ENCODE measurements at places on chromosomes 12 and 14.

DNA sequence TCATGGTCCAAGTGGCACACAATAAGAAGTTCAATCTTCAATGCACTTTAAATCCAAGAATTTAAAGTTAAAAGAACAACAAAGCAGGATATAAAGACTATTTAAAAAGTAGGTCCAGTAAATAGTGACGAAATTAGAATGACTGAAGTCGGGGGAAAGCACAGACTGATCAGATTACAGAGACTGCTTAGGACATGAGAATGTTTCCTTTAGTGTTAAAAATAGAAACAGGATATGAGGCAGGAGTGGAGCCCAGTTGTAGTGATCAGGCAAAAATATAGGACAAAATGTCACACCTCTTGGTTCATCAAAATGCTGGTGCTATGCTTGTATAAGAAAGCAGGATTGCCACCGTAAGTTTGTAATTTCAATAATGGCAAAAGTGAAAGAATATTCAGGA lies 52.2 kb upstream of the CD163 start:
- no peak for DNase-seq

DNA sequence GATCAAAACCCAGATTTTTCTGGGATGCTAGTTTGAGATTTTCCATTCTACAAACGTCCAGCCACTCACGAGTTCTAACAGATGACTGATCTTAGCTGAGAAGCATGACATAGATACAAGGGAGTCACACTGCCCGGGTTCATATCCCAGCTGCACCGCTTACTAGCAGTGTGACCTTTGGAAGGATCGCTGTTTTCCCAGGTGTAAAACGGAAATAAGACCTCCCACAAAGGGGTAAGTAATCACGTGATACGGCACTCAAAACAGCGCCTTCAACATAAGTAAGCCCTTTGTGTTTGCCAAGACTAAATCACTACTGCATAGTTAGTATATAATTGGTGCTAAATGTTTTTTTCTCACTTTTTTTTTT lies 624 bp upstream of the PWP1 start:
- peak; percentile 66 for DNase-seq

GRCh38 chr14:65040666-65041433 lies 54.2 kb downstream of the FNTB start:
- DNase-seq, result no peak

GRCh38 chr12:132886529-132887477 lies 602 bp downstream of the CHFR start:
- peak; percentile 48 for DNase-seq

- DNase-seq, result no peak
These were observed 27.7 kb downstream of the DAD1 start for GRCh38 chr14:22561366-22561660.

- DNase-seq, result no peak
These were observed 191.4 kb downstream of the KITLG start for GRCh38 chr12:88388566-88389540.

DNA sequence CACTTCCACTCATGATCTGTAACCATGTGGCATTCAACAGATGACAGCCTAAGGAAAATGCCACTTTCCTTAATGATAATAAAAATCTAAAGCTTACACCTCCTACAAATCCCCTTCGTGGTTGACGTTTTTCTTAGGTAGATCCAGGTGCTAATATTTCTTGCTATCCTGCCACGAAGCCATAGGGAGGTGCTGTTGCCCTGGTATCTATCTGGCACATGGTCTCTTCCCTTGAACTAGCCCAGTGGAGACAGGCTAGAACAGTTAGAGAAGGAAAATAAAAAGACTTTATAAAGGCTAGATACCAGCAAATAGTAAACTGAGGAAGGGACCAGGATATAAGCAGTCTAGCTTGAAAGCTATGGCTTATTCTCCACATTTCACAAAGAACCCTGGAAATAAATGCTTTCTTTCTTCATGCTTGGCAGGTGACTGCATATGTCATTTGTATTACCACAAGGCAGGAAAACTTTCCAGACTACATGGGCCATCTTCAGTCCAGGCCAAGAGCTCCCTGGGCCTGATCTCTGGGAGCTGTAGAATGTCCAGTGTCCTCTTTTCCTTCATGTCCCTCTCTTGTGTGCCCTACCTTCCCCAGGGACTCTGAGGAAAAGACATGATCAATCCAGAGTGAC lies 15.3 kb downstream of the SPIC start:
- DNase-seq, result no peak

DNA sequence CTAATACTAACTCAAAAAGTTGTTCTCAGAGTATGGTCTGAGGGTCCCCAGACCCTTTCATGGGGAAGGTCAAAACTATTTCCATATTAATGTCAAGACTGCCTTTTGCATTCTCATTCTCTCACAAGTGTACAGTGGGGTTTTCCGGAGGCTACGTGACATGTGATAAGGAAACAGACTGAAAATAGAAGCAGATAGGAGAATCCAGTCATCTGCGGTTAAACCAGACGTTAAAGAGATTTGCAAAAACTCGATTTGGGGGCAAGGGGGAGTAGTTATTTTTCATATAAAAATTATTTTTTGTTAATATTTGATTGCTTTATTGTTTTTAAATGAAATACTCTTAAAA lies 1.0 kb upstream of the NAP1L1 start:
- DNase-seq, result peak; percentile 68

DNA sequence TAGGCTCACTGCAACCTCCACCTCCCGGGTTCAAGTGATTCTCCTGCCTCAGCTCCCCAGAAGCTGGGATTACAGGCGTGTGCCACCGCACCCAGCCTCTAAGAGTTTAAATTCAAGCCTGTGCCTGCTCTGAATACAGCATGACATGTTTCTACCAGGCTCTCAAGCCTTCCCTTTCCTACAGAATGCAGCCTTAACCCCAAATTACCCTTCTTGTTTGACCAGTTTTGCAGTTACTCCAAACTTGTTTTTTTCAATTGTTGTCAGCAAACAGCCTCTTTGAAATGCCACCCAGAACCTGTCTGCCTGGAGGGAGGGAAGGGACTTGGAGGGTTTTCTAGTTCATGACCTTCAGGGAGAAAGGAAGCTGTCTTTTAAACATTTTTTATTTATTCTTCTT lies 15.4 kb downstream of the GLTP start:
- no peak for DNase-seq

DNA sequence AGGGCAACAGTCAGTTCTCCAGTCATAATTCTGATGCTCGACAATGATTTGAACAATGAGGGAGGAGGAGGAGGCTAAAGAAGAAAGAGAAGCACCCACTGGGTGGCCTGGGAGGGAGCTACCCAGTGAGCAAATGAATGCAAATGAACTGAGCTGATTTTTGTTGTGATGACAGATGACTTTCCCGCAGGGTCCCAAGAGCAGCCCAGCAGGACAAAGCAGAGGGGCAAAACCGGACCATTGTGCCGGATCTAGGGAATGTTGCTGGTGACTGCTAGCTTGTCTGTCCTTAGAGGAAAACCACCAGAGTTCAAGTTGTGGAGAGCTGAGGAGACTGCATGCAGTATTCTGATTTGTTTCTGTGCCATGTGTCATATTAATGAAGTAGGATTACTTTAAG lies 162.8 kb downstream of the MON2 start:
- no peak for DNase-seq

- peak; percentile 76 for DNase-seq
These were observed 67.2 kb downstream of the DIO3 start for GRCh38 chr14:101628471-101628966.

- no peak for DNase-seq
These were observed 1.3 kb downstream of the DYRK4 start for GRCh38 chr12:4563336-4563735.

DNA sequence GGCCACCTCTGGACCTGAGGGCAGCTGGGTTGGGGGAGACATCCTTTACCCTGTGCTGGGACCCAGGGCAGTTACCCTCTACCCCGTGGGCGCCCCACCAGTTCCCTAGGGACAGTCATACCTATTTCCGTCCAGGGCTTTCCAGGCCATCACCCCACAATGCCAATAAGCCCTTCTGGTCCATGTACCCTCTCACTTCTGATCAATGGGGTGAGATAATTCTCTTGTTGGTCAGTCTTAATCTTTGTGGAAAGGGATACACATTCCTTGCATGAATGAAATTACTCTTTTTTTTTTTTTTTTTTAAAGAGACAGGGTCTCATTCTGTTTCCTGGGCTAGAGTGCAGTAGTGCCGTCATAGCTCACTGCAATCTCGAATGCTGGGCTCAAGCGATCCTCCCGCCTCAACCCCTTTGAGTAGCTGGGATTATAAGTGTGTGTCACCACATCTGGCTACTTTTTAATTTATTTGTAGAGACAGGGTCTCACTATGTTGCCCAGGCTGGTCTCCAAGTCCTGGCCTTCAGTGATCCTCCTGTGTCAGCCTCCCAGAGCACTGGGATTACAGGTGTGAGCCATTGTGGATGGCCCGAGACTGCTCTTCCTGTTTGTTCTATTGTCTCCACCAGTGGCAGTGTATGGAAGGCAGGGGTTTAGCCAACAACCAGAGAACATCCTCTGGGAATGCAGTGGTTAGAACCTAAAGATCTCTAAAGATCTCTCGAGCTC lies 46.3 kb upstream of the STON2 start:
- DNase-seq, result no peak

DNA sequence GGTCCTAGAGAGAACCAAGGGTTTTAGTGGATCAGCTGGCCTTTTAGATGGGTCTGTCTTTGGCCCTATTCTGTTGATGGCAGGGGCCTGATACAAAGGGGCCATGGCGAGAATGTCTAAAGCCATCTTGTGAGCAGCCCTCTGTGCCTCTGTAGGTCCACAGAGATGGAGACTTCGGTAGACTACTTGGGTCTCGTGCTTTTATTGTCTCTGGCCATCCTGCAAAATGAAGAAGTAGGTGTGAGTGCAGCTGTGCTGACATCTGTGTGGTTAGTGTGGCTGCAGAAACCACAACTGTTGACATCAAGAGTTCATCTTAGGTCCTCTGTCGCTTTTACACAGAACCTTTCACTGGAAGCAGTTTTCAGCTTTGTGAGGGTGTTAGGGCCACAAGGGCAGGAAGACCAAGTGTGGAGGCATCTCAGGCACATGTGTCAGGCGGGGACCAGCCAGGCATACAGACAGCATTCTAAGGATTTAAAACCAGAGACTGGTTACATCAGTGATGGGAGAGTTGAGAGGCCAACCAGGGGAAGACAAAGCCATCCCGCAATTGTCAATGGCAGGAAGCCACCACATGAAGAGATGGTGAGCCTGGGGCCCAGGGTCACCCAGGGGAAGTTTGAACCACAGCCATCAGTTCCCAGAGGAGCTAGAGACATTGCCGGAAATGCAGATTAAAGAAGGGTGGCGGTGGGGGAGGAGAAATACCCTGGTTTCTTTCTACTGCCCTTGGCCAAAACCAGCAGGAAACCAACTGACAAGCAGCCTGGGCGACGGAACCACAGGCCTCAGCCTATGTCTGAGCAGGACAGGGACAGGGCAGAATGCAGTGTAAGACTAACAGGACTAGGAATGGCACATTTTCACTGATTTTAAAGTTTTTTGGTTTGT lies 13.0 kb upstream of the TPCN1 start:
- DNase-seq, result no peak

DNA sequence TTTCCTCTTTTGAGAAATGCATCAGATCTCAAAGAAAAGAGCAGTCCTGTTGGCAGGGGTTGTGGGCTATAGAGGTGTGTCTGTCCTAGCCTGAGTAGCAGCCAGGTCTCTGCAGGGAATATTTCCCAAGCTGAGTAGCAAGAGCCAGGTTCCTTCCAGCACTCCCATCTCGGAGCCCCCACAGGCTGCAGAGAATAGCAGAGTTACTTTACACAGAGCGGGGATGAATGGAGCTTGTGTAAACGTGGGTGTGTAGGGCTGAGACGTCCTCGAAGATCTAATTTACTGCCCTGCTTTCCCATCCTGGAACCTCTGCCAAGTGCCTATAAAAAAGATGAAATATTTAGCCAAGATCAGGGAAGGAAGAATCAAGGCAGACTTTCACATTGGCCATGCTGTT lies 156.6 kb downstream of the TSPAN9 start:
- no peak for DNase-seq

DNA sequence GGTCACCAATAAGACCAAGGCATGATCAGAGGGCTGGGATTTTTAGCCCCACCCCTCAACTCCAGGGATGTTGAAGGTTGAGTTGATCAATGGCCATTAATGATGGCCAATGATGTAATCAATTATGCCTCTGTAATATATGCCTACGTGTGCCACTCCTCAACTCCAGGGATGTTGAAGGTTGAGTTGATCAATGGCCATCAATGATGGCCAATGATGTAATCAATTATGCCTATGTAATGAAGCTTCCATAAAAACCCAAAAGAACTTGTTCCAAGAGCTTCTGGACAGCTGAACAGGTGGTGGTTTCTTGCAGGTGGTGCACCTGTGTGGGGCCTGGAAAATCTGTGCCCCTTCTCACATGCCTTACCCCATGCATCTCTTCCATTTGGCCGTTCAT lies 33.2 kb downstream of the KLRG1 start:
- DNase-seq, result no peak

DNA sequence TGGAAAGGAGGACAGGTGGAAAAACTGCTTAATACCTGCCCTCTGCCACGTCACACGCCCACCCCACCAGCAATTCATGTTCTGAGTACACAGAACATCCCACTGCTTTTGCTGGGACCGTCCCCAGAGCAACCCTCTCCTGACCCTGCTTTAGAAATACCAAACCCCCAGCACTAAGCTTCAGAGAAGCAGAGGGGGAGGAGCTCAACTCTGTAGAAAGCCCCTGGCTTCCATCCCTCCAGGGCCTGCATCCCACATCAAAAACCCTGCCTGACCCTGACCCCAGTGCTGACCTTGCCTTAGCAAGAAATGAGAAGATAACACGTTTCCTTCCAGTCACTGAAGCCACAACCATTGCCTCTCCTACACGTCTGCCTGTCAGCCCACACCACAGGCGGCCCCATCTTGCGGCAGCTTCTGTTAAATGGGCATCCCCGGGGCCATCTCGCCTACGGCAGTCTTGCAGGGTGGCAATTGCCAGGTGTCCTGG lies 19.7 kb downstream of the VDR start:
- DNase-seq, result no peak

DNA sequence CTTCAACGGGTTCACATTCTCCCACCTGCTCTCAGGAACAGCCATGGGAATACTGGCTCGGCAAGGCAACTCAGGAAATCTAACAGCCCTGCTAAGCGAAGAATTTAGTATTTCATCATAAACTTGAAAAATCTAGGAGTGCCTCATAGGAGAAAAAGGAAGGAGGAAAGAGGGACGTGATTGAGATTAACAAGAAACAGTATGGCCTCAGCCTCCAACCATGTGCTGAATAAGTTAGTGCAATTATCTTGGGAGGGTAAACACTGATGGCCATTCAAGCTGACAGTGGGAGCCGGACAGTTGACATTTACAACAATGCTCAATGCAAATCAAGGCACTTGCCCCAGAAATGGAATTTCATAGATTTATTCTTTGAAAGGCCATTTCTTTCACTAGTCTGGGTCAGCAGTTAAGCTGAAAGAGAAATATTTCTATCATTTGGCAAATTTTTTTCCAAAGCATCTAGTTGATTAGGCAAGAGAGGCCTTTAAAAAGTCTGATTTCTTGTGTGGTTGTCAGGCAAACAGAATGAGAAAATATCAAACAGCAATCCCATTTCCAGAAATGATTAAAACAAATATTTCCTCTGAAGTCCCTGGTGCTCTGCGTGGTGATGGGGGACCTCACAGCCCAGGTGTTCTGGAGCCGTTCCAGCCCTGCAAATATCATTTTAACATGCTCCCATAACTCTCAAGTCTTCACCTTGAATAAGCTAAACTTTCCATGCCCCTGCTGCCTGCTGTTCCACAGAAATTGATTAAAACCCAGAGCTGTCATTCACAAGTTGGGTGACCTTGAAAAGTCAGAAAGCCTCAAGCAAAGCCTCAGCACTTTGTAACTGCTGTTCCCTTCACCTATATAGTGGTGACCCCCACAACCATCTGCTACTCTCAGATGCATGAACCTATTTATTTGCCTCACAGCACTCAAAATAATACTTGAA lies 121.6 kb downstream of the PHLDA1 start:
- DNase-seq, result no peak
